ENCODE measurements at places on chromosomes 16 and 17.

DNA sequence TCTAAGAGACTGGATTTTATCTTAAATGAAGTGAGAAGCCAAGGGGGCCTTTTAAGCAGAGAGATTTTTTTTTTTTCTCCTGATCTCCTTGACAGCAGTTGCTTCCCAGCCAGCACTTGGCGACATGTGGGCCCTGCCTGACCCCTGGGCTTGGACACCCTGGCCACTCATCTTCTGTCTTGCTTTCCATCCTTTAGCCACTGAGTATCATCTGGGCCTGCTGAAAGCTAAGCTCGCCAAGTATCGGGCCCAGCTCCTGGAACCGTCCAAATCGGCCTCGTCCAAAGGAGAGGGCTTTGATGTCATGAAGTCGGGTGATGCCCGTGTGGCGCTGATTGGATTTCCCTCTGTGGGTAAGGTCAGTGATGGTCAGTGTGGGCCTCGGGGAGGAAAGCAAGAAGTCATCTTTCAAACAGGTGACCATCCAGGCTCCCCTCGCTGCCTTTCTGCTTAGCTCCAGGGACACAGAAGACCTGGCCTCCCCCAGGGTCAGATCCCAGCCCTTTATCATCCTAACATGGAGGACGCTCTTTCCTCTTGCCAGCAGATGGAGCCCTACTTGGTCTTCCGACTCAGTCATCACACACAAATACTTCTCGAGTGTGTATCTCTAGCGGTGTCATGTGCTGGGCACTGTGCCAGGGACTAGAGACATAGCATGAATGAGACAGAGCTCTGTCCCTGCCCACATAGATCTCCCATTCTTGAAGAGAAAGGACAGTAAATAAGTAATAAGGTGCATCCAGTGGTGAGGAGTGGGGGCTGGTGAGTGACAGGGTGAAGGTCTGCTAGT, 6.1 kb downstream of the DRG2 start:
- DNase-seq: no peak

GRCh38 chr17:37787055-37787757, 42.3 kb upstream of the HNF1B start:
- no peak for DNase-seq

GRCh38 chr17:45170280-45170930, 8.7 kb downstream of the HEXIM2 start:
- no peak for DNase-seq

GRCh38 chr16:73237601-73238000, 189.7 kb upstream of the ZFHX3 start:
- no peak for DNase-seq

GRCh38 chr16:64586781-64587180, 535.1 kb downstream of the CDH11 start:
- no peak for DNase-seq

- no peak for DNase-seq
Observed at GRCh38 chr16:65314627-65315008, 192.8 kb upstream of the CDH11 start.

GRCh38 chr17:58351182-58351581, 819 bp downstream of the SUPT4H1 start:
- DNase-seq: no peak

GRCh38 chr16:76532188-76532973, 255.2 kb downstream of the CNTNAP4 start:
- no peak for DNase-seq

DNA sequence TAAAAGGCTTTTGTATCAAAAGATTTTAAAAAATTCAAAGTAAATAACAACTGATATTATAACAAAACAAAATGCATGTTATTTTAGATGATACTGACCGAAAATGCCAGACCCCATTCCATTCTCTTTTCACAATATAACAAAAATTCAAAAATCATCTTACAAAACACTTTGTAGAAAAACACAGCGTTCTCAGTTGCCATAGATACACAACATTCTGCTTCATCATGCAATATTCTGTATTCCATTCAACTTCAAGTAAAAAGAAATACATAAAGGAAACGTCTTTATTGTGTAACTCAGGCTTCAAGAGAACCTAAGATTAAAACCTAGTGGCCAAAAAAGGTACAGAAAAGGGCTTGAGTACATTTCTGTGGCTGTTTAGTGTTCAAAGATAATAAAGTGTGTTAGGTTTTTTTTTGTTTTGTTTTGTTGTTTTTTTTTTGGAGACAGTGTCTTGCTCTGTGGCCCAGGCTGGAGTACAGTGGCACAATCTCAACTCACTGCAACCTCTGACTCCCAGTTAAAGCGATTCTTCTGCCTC, 250.5 kb downstream of the CEP112 start:
- DNase-seq: no peak

- DNase-seq: no peak
Observed at GRCh38 chr17:81703747-81704654, 834 bp downstream of the MRPL12 start.

DNA sequence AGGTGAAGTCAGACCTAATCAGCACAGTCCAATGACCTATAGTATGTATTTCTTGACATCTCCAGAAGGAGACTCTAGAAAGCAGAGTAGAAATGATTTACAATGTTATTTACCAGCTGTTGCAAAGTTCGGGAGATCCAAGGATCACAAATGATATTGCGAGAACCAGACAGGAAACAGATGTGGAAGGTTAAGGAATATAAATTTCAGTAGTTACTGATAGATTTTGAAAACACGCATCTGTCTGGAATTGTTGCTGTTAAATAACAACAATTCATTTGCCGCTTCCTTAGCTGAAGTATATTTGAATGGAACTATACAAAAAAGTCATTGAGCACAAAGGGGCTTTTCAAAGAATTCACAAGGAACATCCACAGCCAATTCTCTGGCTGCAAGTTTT, 72.0 kb downstream of the STXBP4 start:
- no peak for DNase-seq

DNA sequence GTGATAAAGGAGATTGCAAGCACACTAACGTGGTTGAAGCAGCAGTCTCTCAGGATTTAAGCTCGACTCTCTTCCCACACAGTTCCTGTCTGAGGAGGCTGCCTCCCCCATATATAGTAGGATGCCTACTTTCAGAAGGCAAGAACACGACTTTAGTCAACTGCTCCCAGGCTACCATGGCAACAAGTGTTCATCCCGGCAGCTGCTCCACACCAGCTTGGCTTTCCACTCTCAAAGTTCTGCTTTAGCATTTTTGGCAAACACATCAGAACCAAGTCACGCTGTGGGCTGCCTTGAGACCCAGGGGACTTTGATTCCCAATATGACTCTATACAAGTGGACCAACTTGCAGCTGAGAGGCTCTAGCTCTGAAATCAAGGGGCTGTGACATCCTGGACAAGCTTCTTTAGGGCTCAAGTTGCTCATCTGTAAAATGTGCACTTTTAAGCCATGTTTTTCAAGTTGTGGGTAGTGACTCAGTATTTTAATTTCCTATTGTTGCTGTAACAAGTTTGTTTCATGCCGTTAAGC, 16.5 kb downstream of the ZP2 start:
- DNase-seq: peak; percentile 6

DNA sequence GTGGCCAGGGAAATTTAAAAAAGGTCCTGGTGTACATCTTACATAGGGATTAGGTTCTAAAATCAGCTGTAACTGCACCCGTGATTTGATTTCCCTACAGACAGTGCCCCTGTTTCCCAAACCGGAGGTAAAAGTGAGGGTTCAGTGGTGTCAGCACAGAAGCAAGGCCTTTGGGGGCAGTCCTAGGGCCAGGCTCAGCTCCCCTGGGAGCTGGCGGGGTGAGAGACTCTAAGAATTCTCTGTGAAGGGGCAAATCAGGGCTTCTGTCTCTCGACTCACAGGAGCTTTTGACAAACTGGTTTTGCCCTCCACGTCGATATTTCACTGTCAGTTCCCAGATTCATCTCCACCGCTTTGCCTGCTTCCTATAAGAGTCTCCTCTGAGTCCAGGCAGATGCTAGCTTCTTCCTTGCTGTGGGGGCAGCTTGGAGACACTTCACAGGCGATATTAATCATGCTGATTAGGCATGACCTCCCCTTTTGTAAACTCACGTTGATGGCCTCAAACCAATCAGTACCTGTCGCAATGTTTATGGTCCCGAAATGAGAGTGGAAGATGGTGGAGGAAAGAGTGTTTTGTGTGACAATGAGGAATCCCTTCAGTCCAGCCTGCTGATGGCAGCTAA, 234.2 kb upstream of the TOX3 start:
- DNase-seq: no peak

- DNase-seq: no peak
Observed at GRCh38 chr16:2749476-2749875, 3.0 kb upstream of the SRRM2 start.

- peak; percentile 13 for DNase-seq
Observed at GRCh38 chr17:67891481-67892119, 66.3 kb downstream of the BPTF start.

GRCh38 chr16:89523680-89524344, 15.6 kb downstream of the SPG7 start:
- no peak for DNase-seq

DNA sequence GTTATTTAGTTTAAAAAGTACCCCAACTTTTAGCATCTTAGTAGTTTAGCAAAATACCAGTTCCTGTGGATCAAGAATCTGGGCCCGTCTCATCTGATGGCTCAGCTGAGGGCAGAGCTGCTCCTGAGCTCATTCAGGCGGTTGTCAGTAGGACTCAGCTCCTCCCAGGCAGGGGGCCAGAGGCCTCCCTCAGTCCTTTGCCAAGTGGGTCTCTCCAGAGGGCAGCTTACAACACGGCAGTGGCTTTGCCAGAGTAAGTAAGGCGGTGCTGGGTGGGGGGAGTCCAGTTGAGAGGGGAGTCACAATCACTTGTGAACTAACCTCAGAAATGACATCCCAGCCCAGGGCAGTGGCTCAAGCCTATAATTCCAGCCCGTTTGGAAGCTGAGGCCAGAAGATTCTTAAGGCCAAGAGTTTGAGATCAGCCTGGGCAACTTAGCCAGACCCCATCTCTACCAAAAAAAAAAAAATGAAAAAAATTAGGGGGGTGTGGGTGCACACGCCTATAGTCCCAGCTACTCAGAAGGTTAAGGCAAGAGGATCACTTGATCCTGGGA, 81.5 kb upstream of the MED9 start:
- no peak for DNase-seq

DNA sequence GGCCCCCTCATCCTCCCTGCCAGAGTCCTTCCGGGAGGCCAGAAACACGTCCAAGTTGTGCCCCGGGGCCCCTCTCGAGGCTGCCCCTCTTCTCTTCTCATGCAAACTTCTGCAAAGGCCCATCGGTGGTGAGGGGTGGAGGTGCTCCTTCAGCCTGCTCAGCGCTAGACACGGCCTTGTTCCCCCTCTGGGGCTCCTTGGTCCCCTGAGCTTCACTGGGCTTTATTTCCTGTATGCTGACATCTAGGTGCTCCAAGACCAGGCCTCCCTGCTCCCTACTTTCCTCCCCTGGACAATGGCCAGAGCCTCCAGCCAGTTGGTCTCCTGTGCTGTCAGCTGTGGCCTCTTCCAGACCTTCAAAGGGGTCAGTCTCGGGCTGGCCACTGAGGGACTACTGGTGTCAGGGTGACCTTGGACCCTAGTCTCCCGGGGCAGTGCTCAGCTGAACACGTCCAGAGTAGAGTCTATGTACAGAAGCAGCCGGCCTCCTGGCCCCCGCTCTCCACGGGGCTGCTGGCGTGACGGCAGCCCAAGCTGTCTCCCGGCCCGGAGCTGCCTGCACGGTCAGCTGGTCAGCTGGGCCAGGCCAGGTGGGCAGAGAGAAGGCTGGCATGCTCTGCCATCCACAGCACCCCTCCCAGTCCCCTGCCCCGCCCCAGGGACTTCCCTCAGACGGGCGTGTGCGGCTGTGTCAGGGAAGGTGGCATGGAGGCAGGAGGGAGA, 1.7 kb upstream of the PRR35 start:
- no peak for DNase-seq

DNA sequence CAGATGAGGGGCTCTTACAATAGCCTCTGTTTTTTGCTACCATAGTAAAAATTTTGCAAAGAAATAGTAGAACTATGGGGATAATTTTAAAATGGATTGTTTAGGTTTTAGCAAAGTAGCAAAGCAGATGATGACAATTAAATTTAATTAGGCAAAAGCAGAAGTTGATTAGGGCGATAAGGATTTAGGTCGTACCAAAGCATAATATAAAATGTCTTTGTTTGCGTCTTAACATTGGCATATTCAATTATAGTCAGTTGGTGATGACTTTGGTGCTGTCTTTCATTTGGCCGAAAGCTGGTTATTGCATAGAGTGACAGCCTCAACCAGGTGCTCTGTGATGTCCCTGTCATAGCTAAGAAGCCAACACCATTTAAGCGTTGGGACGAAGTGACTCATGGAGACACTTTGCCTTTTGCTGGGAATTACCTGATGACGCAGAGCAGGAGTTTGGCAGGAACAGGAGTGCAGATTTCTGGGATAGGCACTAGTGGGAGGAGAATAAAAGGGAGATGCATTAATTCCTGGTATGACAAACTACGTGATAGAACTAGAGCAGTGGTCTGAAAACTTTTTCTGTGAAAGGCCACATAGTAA, 38.3 kb downstream of the MAP2K6 start:
- no peak for DNase-seq

DNA sequence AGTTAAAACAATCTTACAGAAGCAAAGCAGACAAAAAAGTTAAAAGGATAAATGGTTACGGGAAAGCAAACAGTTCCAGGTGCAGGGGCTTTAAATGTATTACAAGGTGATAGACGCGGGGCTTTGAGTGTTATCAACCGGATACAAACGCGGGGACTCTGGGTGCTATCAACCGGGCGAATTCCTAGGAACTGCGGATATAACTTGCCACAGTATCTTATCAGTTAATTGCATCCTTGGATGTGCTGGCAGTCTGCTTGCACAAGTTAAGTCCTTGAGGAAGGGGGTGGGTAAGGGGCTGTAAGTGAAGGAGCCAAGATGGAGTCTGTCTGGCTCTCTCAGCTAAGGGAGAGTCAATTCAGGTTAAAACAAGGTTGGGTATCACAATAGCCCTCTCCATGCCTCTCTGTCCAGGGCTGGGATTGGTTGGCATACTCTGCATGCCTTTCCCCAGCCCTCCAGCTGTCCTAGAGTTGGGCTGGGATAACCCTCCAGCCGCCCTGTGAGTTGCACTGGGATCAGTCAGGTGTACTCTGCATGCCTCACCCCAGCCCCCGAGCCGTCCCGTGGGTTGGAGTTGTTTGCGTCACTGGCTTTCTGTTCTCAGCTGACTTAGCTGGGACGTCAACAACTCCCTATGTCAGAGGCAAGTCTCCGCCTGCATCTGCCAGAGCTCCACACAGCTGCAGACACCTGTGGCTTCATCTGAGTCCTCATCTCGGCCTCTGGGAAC, 40.9 kb downstream of the TMEM235 start:
- DNase-seq: peak; percentile 42

DNA sequence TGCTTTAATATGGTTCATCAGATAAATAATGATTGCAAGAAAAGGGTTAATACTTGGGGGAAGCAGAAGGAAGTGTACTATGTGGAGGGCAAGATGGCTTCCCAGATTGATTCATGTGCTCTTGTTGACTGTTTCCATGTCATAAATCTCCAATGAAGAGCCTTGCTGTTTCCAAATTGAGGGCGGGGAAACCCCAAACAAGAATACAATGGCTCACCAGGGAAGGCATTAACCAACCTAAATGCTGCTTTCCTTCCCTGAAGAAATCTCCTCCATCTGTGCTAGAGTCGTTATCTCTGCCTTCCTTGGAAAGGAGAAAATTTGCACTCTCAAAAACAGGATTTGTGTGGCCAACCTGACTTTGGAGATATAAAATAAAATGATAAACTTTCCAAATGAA, 28.0 kb upstream of the CDH13 start:
- DNase-seq: peak; percentile 35

GRCh38 chr17:66420961-66421371, 118.6 kb downstream of the PRKCA start:
- DNase-seq: no peak
